ENCODE measurements at places on chromosomes 12 and 14. TPM values are rescaled to one million over a fixed set of nuclear protein-coding genes. Genes with fewer than 3 reads are reported as not detected.

DNA sequence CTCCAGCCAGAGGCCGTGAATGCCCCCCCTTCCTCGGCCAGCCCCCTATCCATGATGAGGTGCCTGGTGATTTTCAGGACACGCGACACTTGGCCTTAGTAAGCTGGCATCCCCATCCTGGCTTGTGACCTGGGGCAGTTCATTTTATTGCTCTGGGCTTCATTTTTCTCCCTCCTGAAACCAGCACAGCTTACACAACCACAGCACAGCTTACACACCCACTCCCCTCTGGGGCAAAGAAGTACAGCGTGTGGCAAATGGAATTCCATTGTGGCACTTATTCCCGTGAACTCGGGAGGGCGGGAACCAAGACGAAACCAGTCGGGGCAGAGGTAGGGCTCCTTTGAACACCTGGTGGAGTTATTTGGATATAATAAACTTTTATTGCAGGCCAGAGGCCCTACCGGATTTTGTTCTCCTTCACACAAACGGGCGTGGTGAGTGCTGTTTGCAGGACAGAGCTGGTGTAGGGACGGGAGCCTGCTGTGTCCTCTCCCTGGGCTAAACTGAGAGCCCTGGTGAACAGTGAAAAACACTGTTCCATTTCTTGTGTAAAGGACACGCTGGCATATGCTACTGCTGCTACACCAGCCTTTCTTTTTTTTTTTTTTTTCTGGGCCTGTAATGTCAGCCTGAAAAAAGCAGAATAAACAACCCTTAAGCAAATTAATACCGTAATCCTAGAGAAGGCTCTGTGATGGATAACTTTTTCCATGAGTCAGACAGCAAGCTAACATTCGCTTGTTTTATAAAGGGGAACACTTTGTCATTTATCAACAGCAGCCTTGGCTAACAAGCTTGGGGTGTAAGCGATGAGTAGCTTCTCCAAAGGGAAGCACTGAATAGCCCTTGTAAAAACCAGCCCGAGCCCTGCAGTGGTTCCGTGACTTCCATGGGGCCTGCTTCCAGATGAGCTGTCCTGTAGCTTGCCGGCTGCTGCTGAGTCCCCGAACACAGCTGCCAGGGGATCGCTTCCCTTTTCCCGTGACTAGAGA lies 29.3 kb downstream of the CD9 start:
- H3K4me3 ChIP-seq, result no peak overlapping the region
- peak overlapping the region; percentile 88 for H3K27ac ChIP-seq
- no peaks in the 10 kb centered on the region for H3K27me3 ChIP-seq
- peak; percentile 76 for DNase-seq
- H3K36me3 ChIP-seq, result peaks cover 24% of the 10 kb centered on the region

GRCh38 chr14:68513838-68514607 lies 278.8 kb downstream of the ZFP36L1 start:
- H3K27me3 ChIP-seq, result no peaks in the 10 kb centered on the region
- H3K4me3 ChIP-seq, result no peak overlapping the region
- no peaks in the 10 kb centered on the region for H3K36me3 ChIP-seq
- H3K4me1 ChIP-seq, result peaks cover 31% of the 10 kb centered on the region
- no peak overlapping the region for H3K27ac ChIP-seq
- DNase-seq, result no peak

- H3K27me3 ChIP-seq, result no peaks in the 10 kb centered on the region
- H3K36me3 ChIP-seq, result no peaks in the 10 kb centered on the region
- no peak overlapping the region for H3K27ac ChIP-seq
- H3K4me1 ChIP-seq, result peaks cover 10% of the 10 kb centered on the region
- H3K4me3 ChIP-seq, result no peak overlapping the region
Measured at GRCh38 chr14:77622366-77622961, 6.0 kb upstream of the SPTLC2 start.

DNA sequence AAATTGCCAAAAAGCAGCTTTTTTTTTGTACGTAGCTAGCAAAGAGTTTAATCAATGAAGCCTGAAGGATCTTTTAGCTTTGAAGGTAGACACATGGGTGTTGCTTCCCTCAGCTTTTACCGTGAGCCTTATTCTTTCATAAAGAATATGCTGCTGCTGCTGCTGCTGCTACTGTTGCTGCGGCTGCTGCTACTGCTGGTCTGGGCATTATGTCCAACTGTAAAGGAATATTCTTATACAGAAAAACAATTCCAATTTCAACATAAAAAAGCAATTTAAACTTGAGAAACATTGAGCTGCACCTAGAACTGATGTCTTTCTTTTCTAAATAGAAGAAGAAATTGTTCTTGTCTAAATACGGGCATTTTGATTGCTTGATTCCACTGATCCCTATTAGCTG lies 38.9 kb upstream of the PPP1R12A start:
- H3K27me3 ChIP-seq, result no peaks in the 10 kb centered on the region
- no peak for DNase-seq
- no peaks in the 10 kb centered on the region for H3K36me3 ChIP-seq
- H3K4me1 ChIP-seq, result peaks cover 4% of the 10 kb centered on the region
- no peak overlapping the region for H3K27ac ChIP-seq
- H3K4me3 ChIP-seq, result no peak overlapping the region

DNA sequence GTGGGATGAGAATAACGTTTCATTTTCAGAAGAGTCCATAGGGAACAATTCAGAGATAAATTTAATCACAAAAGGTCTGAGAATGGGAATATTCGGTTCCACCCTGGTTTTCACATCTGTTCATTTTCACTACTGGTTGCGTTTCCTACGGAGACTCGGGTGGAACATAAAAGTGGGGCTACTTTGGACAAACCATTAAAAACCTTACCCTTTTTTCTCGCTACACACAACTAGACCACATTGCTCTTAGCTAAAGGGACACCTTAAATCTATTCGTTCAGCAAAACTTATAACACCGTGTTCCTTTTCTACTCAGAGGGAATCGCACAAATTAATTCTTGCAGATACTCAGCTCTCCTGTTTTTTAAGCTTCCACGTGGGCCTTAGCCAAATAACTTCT lies 1.0 kb upstream of the SUDS3 start:
- peaks cover 11% of the 10 kb centered on the region for H3K4me1 ChIP-seq
- H3K27me3 ChIP-seq, result no peaks in the 10 kb centered on the region

- H3K27me3 ChIP-seq, result peaks cover 32% of the 10 kb centered on the region
- no peak for DNase-seq
- peak within 1 kb of the TSS; percentile 42 for H3K4me3 ChIP-seq
- H3K36me3 ChIP-seq, result no peaks in the 10 kb centered on the region
Measured at GRCh38 chr14:52267501-52268278, at the start of gene PTGDR. PTGDR (plus strand) TSS chr14:52267698; CDS start chr14:52267815, 117 bp downstream.

DNA sequence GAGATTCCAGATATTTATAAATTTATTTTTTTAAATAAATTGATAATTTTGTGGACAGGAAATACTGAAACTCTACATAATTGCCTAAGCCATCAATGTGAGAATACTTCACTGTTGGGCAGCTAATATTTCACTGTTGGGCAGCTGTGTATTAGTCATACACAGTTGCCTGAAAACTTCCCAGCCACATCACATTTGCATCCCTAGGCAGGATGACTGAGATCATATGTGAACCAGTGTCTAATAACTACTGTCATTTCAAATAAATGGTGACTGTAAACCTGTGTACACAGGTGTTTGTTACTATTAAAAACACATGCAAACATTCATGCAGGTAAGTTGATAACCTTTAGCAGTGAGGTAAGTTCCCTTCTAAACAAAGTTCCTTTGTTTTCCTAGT lies 43.9 kb downstream of the TMTC3 start:
- DNase-seq, result no peak
- H3K4me3 ChIP-seq, result no peak overlapping the region
- H3K36me3 ChIP-seq, result peaks cover 20% of the 10 kb centered on the region
- H3K27ac ChIP-seq, result no peak overlapping the region
- peaks cover 6% of the 10 kb centered on the region for H3K4me1 ChIP-seq

DNA sequence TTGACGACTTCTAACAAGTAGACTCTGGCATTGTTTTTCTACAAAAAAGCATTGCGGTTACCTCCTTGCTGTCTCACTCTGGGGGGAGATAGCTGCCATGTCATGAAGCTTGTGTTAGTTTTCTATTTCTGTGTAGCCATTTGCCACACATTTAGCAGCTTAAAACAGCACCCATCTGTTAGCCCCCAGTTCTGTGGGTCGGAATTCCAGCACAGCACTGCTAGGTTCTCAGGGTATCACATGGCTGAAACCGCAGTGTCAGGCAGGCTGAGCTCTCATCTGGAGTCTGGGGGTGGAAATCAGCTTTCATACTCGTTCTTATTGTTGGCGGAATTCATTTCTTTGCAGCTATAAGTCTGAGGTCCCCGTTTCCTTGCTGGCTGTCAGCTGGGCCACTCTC lies 19.9 kb upstream of the STXBP6 start:
- no peak overlapping the region for H3K4me3 ChIP-seq
- DNase-seq, result no peak
- H3K27me3 ChIP-seq, result no peaks in the 10 kb centered on the region
- no peak overlapping the region for H3K27ac ChIP-seq

Gene DPY19L2
- 12.6 TPM for polyA plus RNA-seq

Gene HOXC12
- polyA plus RNA-seq, result not detected
